ENCODE measurements at places on chromosomes 4 and X. TPM values are rescaled to one million over a fixed set of nuclear protein-coding genes. Genes with fewer than 3 reads are reported as not detected.

- no peak for DNase-seq
These were observed 87.9 kb downstream of the ZXDA start for GRCh38 chrX:57822398-57822797.

Gene CT45A1
- not detected for total RNA-seq

DNA sequence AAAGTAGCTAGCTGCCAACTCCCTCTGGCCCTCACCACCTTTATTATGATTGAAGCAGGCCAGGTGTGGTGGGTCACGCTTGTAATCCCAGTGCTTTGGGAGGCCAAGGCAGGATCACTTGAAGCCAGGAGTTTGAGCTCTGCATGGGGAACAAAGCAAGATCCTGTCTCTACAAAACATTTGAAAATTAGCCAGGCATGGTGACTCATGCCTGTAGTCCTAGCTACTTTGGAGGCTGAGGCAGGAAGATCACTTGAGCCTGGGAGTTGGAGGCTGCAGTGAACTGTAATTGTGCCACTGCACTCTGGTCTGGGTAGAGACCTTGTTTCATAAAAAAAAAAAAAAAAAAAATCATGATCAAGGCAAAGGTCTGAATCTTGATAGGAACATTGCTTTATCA, 467.0 kb upstream of the DIPK2B start:
- no peak for DNase-seq

Gene VSIG1
- total RNA-seq: not detected

Gene CHRDL1
- not detected for total RNA-seq

- peak; percentile 84 for DNase-seq
These were observed 16.7 kb upstream of the AFAP1 start for GRCh38 chr4:7956270-7956808.

DNA sequence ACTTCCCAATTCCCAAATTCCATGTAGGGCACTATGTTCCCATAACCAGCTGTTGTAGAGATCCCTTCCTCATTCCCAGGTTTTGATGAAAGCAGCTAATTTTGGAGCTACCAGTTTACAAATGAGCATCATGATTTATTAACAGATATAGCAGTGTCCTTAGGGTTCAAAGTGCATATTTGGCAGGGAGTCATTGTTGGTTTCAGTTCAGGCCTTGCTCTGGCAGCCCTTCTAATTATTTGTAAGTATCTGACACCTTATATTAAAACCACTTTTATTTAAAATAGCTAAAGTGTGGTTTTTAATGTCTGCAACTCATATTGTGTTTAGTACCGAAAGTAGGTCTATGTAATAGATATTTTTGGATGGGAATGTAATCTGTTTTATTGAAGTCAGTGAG, 518.5 kb downstream of the TLL1 start:
- no peak for DNase-seq

GRCh38 chr4:19844446-19844845, 407.3 kb upstream of the SLIT2 start:
- DNase-seq: no peak

GRCh38 chr4:142975618-142976017, 129.5 kb upstream of the INPP4B start:
- no peak for DNase-seq

- no peak for DNase-seq
These were observed 63.9 kb downstream of the FHDC1 start for GRCh38 chr4:153000076-153000420.

- DNase-seq: no peak
These were observed 565.0 kb downstream of the TRIML1 start for GRCh38 chr4:188704288-188704687.

DNA sequence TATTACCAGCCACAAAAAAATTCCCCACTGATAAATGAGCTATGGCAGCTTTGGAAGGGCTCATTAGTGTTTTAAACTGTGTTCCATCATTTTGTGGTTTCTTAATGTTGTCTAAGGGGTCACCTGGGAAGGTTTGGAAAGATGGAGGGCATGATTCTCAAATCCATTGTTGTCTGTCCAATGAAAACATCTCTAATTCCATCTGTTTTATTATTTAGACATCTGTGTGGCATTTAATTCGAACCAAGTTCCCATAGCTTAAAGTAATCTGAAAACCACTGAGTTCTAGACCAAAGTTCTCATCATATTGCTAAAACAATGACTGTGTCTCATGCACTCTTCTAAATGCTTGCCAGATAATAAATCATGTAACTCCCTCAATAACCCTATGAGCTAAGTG, 103.8 kb upstream of the PPP3CA start:
- DNase-seq: peak; percentile 8

All from GM23248 (cell line).